ENCODE measurements at places on chromosomes 2 and 18.
A peak's percentile ranks its signal among the peaks of the same experiment; 100 is the strongest.

DNA sequence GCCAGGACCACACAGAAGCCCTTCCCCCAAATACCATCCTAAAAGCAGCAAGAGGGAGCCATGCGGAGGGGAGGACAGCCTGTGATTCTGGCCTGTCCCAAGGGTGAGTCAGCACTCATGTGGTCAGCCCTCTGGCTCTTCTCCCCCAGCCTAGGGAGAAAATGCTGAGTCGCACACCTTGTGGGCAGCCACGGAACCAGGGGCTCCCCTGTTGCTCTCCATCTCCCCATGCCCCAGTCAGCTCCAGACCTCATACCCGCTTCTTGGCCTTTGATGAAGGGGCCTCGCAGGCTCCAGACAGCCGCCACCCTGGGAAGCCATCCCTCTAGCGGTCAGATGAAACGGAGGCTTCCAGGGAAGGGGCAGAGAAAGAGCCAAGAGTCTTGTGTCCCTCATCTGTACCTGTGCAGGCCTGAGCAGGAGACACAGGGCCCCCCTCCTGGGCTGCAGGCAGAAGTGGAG lies 181.3 kb upstream of the SIX2 start:
- no peak for DNase-seq

GRCh38 chr2:71358931-71359671 lies 27.5 kb downstream of the ZNF638 start:
- peak; percentile 47 for DNase-seq

GRCh38 chr2:71595569-71595968 lies 142.2 kb downstream of the DYSF start:
- DNase-seq, result no peak

DNA sequence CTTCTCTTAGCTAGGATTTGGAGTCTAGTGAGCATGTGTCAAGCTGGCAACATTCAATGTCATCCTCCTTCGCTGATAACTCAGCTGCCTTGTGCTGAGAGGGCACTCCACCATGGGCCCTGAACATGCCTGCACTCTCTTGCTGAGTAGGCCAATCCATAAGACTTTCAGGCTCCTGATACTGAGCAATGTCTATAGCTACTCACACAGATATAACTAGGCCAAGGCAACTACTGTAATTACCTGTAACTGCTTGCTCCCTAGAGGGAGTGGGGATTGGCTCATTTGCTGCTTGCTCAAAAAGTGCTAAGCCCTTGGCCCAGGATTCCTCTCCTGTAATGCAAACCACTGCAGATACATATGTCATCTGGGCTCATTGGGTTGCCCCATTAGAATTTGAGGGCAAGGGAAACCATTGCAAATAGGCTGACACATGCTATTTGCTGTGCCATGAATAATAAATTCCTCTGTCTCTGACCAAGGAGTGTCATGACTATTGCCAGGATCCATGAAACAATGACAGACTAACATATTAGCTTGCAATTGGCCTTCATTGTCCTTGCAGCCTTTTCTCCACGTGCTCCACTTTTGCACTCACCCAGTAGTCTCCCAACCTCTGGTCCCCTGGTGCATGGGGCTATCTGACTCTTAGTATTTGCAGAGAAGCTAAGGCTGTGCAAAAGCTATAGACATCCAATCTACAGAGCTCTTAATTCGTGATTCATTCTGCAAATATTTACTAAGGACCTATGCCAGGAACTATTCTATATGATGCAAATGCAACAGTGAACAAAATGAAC lies 36.9 kb upstream of the BMPR2 start:
- no peak for DNase-seq

GRCh38 chr2:220555961-220556630 lies 928.7 kb downstream of the SLC4A3 start:
- DNase-seq, result no peak

GRCh38 chr2:196096982-196097745 lies 28.5 kb upstream of the DNAH7 start:
- DNase-seq, result no peak

DNA sequence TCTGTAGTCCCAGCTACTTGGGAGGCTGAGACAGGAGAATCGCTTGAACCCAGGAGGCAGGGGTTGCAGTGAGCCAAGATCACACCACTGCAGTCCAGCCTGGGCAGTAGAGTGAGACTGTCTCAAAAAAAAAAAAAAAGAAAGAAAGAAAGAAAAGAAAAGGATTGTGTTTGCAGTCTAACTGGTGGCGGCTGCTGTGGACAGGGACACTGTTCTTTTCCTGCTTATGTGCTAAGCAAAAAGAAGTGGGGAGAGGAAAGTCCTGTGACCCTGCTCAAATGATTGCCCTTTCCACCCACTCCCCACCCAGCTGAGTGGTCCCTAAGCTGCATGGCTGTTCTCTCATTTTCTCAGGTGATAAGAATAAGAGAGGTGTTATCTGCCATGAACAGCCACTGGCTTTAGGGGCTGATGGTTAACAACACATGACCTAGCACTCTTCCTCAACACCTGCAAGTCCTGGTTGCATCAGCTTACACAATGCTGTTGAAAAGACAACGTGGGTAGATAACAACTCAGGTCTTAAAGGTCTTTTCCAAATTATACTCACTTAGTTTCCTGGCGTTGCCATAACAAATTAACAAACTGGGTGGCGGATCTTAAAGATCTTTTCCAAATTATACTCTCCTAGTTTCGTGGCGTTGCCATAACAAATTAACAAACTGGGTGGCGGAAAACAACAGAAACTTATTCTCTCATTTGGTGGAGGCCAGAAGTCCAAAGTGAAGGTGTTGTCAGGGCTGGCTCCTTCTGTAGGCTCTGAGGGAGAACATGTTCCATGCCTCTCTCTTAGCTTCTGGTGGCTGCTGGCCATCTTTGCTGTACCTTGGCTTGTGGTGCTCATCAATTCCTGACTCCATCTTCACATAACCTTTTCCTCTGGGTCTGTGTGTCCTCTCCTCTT lies 90.3 kb upstream of the RTN4 start:
- no peak for DNase-seq

GRCh38 chr2:23269747-23270146 lies 115.2 kb upstream of the KLHL29 start:
- DNase-seq, result no peak

DNA sequence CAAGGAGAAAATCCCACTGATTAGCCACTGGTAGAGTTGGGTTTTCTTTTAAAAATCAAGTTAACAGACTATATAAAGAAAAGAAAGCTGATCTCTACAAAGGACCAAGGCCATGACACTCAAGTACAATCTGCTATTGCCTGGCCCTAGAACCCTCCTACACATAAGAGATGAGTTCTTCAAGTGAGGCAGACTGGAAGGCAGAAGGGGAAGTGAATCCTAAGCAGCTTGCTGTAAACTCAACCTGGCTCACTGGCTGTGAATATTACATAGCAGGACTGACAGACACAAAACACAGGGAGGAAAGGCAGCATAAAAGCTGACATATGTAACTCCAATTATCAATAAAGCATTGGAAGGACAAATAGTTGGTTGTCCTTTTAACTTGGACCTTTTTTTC lies 65.4 kb downstream of the TRIP12 start:
- no peak for DNase-seq

DNA sequence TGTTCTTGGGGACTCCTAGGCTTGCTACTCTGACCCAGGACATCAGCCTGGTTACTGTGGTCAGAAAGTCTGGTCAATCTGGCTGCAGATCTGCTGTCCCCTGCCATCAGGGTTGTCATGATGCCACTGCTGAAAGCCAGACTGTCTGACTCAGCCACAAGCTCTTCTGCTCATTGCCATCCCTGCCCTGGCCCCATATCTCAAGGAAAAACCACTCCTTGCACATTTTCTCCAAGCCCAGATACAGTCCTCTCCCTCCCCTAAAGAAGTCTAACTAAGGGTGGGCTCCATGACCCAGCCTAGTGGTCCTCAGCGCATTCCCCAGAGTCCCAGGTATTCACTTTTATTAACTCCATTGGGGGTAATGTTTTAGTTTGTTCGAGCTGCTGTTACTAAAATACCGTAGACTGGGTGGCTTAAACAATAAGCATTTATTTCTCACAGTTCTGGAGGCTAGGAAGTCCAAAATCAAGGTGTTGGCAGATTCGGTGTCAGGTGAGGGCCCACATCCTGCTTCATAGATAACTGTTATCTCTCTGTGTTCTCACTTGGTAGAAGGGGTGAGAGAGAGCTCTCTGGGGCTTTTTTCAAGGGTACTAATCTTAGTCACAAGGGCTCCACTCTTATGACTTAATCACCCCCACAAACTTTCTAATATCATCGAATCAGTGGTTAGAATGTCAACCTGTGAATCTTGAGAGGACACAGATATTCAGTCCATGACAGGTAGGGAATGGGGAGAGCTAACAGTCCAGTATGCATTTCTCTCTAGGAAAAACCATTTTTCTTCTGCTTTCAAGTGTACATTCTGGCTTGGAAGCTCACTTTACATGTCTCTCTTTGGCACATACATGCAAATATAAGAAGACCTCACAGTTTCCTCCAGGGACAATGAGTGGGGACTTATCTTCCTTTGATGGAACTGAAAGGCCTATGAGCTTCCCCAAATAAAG lies 94.8 kb upstream of the CXCR4 start:
- DNase-seq, result no peak

GRCh38 chr2:42071791-42072190 lies 24.0 kb downstream of the PKDCC start:
- DNase-seq, result no peak

GRCh38 chr2:238425505-238425978 lies 1.2 kb upstream of the ASB1 start:
- no peak for DNase-seq

- DNase-seq, result no peak
These were observed 15.8 kb upstream of the BOD1L2 start for GRCh38 chr18:57131101-57131500.

DNA sequence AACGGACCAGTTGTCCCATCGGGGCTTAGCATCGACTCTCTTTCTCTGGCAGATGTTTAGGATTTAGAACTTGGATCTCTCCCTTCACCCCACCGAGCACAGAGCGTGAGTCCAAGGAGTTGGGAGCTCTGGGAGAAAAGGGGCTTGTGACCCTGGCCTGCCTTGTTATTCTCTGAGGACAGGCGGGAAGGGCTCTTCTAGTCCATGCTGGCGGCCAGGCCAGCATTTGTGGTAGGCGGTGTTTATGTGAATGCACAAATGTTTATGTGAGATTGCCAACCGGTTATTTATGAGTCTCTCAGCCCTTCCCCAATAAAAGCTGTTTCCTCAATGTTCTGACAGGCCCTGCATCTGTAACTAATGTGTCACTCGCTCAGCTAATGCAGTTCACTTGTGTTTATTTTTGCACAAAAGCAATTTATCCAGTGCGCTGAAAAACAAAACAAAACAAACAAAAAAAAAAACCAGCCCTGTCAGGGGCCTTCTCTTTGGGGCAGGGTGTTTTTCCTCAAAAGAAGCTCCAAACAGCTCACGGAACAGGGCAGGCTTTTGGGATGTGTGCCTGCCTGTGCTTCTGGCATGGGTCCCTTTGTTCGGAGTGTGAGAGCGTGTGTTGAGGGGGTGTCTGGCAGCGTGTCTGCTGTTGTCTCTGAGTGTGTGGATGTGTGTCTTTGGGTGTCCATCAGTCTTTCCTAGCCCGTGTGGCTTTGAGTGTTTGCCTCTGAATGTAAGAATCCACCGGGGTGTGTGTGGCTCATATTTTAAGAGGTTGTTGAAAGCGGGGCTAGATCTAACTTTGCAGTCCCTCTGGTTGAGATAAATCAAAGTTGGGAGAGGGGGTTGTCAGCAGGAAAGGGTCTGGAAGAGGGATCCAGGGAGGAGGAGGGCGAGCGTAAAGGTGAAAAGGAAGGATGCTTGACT lies 52.8 kb upstream of the HAAO start:
- no peak for DNase-seq

DNA sequence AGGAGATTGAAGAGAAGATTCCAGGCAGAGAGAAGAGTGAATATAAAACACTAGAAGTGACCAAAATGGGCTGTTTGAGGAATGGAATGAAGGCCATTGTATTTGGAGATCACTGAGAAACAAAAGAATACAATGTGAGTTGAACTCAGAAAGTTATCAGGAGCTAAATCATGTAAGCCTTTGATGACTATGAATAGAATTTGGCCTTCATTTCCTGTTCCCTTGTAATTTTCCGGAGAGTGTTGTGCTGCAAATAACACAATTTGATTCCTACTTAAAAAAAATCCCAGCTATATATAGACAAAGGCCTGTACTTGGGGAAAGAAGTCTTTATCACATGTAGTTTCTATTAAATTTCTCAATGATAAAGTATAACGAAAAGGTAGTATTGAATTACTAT lies 33.7 kb upstream of the KYNU start:
- DNase-seq, result no peak

DNA sequence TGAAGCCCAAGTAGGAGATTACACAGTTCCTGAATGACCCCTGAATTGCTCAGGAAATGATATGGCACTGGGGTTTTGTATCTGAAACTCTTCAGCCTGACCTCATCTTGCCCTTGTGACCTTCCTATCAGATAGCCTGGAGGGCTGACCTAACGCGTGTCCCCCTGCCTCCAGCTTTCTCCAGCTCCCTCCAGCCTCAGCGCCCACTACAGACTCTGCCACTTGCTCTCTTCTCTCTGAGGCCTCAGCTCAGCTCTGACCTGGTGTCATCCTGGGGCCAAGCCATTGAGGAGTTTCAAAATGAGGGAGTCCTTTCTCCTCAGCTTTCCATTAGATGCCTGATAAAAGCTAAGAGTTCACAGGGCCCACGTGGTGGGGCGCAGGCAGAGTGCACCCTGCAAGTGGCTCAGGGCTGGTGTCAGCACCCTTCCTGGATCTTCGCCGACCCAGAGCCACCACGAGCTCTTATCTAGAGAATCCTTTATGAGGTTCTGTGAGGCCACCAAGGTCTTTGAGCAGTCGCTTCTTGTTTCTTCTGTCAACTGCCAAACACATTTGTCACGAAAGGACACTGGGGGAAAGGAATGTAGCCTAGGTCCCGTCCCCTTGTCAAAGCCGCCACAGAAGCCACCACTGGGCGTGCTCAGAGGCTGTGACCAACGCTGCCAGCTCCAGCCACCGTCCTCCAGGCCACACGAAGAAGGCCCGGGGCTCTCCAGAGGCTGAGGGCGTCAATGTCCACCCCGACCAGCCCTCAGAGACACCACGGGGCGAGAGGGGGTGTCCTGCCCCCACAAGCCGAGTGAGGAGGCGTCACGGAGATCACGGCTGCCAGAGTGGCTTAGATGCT lies 131.3 kb upstream of the GPC1 start:
- DNase-seq, result no peak

DNA sequence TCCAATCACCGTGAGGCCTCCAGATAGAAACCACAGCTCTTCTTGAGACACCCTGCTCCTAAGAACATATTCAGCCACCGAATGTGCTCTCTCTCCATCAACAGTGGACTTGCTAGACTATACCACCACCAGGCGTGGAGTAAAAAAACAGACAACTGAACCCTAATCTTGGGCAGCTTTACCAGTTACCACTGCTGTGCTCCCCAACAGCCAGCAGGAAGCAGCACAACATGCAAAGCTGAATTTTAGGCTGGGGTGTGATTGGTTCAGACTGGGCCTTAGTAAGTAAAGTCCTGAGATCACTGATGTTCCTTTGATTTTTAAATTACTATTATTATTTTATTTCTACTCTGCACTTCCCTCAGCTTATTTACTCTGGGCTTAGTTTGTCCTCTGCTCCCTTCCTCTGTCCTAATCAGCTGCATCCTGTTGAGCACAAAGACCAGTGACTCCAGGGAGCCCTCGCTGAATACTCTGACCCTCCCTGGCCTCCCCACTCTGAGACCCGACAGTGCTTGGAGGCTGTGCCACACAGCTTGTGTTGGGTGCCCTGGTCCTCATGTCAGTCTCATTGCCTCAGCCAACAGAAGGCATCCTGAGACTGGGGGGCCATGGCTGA lies 21.9 kb downstream of the MRPL35 start:
- peak; percentile 73 for DNase-seq

- DNase-seq, result no peak
These were observed 284.1 kb downstream of the CYRIA start for GRCh38 chr2:16381511-16381910.

GRCh38 chr2:42167458-42167857 lies 1.7 kb upstream of the EML4 start:
- DNase-seq, result no peak

GRCh38 chr2:34844629-34845028 lies 1245.5 kb upstream of the FAM98A start:
- DNase-seq, result no peak

All from activated CD4-positive, alpha-beta T cell treated with anti-CD3 and anti-CD28 coated beads for 48 hours (primary cell).